ENCODE measurements at places on chromosomes 7 and 10. TPM values are rescaled to one million over a fixed set of nuclear protein-coding genes. Genes with fewer than 3 reads are reported as not detected.

Gene LIPF
- total RNA-seq = not detected

Gene CPA4
- total RNA-seq = 0.25 TPM

Gene CPA1
- total RNA-seq = not detected

Gene ITGA8
- 0.13 TPM for total RNA-seq

Gene CEP41
- 27.8 TPM for total RNA-seq

Gene IDI2
- not detected for total RNA-seq

Gene SLC16A12
- total RNA-seq = 0.75 TPM

Gene DYNC1I1
- 0.14 TPM for total RNA-seq

Gene VPS37D
- 12.2 TPM for total RNA-seq

Gene SLC26A3
- total RNA-seq = not detected

Gene DNAH11
- total RNA-seq = not detected

Gene NMT2
- total RNA-seq = 11.2 TPM

Gene FAM171A1
- 32.0 TPM for total RNA-seq

Gene SDK1
- 3.9 TPM for total RNA-seq

Gene TES
- 269 TPM for total RNA-seq

Gene MSMB
- not detected for total RNA-seq

Gene KNDC1
- 0.13 TPM for total RNA-seq

Gene VGF
- 17.5 TPM for total RNA-seq

Gene ITPRID1
- not detected for total RNA-seq

Gene ADCYAP1R1
- not detected for total RNA-seq

Gene TEX47
- not detected for total RNA-seq

Gene CCDC71L
- 32.1 TPM for total RNA-seq

Gene STRIP2
- 3.5 TPM for total RNA-seq

Measured in kidney epithelial cell (primary cell).